ENCODE measurements at places on chromosomes 7 and 10.

DNA sequence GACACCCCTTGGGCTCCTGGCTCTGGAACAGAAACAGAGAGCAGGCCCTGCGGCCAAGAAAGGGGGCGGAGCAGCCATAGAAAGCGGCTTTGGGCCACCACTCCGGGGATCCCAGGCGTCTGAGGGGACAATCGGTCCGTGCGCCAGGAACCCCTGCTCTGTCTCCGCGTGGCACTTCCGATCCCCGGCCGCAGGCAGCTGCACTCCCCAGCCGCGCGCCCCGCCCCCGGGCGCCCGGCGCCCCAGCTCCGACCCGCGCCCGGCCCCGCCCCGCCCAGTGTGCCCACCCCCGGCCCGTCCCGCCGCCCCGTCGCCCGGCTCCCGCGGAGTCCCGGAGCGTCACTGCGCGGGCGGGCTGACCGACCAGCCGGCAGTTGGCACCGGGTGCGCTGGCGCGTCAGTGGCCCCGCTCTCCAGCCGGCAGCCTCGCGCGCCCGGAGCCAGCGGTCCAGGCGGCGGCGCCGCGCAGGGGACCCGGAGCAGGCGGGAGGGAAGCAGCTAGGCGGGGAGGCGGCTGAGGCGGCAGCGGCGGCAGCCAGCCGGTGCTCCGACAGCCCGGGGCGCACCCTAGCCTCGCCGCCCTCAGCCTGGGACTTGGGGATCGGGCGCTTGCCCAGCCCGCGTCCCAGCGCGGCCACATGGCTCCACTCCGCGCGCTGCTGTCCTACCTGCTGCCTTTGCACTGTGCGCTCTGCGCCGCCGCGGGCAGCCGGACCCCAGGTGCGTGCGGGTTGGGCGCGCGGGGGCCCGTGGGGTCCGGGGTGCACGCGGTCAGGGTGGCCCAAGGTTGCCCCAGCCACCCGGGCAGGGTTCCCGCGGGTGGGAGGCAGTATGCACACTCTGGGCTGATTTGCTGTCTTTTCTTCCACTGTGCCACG is at the start of gene ADAMTS14:
ADAMTS14 (plus strand) TSS at position 342 of the 878 bp plus-strand sequence; CDS start at position 639, 297 bp downstream.
- peak; percentile 21 for DNase-seq

DNA sequence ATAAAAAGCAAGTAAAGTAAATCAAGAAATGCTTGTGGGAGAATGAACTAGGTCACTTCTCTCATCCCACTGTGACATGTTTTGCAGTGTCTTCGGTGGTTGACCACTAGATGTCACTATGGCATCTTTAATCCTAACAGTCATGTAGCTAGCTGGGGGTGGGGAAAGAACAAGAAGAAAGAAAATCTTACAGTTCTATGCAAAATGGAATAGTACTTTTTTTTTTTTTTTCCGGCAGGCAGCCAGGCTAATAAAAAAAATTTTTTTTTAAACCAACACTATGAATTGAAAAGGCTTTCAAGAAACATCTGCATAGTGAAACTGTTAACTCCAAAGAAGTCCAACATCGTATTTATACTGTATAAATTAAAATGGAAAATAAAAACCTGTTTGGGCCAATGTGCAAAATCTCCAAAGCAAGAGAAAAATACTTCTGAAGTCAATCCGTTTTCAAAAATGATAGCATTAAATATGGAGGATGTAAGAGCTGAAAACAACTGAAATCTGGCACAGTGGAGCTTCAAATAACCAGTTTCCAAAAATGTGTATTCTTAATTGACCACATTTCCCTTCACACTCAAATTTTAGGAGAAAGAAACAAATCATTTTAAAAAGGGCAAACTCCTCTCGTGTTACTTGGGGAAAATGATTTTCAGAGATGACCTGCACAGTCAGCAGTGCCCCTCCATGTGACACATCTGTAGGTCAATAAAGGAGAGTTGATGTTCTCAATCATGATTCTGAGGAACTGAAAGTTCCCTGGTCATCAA is 38.5 kb downstream of the CDK1 start:
- DNase-seq, result no peak

- no peak for DNase-seq
Measured at GRCh38 chr10:116311016-116311415, 13.2 kb upstream of the CCDC172 start.

GRCh38 chr10:55369670-55370420 is 568.8 kb upstream of the PCDH15 start:
- DNase-seq, result no peak

DNA sequence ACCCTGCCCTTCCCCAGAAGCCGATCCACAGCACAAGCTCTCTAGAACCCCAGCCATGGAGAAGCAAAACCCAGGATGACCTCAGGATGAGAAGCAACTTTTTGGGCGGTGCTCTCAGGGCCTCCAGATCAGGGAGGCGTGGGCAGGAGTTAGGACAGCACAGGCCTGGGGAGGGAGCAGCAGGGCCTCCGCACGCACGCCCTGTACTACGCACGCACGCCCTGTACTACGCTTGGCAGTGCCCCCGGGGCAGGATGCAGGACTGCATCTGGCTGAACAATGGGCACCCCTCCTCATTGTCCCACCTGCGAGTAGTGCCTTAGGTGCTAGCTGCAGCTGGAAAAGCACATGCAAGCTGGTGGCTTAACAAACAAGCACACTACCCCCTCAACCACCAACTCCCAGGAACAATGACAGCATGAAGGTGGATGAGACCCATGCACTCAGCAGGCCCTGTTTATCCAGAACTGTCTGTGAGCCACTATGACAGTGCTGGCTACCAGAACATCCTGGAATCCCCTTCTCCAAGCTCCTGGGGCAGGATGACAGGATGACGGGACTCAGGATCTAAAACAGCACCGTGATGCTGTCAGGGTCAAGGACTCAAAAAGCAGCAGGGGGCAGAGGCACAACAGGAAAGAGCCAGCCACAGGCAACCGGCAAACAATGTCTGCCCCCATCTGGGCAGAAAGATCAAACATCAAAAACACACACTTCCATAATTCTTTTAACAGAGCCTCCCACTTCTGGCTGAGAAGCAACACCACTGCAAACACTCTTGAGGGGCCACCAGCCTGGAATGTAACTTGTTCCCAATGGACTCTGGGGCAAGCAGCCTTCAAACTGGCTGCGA is 11.8 kb downstream of the PODXL start:
- no peak for DNase-seq

DNA sequence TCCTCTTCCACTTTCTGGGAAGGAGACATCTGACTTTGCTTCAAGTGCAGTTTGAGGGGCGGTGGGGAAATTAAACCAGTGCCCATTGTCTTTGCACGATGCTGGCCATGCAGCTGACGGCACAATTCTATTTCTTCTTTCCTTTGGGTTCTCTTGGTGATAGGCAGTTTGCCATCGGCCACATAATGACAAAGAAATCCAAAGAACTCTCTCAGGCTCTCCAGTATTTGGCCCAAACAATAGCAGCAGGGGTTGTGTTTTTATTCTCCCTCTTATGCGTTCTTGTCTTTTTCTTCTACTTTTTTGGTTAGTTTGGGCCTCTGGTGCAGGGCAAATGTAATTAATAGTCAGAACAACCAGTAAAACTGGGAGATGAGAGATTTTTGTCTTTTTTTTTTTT is 147.0 kb downstream of the EMX2 start:
- DNase-seq, result no peak

DNA sequence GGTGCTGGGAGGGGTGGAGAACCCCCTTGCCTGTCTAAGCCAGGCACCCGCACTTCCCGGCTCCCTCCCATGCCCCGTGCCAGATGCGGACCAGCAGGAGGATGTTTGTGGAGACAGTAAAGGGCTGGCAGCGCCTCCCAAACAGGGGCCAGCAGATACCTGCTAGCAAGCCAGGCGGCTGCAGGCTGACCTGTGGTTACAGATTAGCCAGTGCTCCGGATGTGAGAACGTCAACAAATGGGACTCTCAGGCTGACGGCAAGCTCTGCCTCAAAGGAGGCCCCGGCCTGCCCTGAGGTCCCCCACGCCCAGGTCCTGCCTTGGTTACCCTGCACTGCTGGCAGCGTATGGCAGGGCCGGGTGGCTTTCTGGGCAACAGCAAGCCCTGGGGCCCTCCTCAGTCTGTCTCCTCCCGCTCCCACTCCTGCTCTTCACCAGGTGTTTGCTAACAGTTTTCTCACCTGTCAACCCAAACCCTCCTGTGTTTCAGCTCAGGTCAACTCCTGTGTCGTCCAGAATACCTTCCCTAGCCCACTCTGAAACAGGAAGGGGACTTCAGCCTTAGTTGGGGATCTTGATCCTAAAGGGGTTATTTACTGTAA is 85.4 kb downstream of the NEURL1 start:
- DNase-seq, result no peak

- no peak for DNase-seq
Measured at GRCh38 chr10:67819768-67820204, 18.2 kb downstream of the DNAJC12 start.

- no peak for DNase-seq
Measured at GRCh38 chr10:86632009-86632800, 22.1 kb upstream of the OPN4 start.

DNA sequence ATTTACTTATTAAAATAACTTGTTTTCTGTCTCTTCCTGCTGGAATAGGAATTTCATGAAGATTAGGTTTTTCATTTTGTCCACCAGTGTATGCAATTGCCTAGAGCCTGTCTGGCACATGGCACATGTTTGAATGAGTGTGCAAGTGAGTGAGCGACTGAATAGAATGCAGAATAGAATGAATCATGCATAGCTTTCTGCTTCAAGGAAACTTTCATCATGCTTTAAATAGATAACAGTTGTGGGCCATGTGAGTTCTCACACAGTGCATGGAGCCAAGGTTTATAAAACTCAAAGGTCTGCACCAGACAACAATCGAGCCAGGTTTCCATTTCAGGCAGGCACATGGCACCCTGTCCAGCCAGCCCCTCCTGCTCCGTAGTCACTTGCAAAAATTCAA is 74.2 kb upstream of the HECW1 start:
- DNase-seq, result no peak

DNA sequence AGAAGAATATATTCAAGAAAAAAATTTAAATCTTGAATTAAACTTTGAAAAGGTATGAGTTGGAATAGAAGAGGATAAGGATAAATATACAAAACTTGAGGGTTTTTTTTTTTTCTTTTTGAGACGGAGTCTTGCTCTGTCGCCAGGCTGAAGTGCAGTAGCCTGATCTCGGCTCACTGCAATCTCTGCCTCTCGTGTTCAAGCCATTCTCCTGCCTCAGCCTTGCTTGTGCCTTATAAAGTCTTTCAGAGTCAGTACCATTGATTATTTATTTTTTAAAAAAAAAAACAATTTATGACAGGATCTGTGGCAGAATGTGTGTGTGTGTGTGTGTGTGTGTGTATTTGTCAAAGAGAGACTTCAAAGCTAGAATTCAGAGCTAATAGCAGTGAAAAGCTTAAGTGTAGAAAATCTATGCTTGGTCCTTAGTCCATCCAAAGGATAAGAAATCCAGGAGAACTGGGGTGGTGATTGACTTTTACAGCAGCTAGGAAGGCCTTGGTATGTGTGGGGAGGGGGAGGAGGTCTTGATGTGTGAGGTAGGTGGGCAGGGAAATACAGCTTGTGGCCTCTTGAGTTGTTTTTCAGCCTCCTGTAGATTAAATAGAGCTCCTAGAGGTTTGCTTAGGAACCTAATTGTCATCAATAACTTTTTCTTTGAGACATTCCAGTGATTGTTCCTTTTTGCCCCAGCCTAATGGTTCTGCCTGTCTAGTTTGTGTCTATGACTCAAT is 2.4 kb downstream of the HECTD2 start:
- no peak for DNase-seq

GRCh38 chr7:33201821-33202220 is 72.5 kb downstream of the BBS9 start:
- no peak for DNase-seq

Data from stimulated activated CD8-positive, alpha-beta memory T cell treated with anti-CD3 and anti-CD28 coated beads, Interleukin-15, amount 100 ng/mL, for 48 hours (primary cell).